ENCODE measurements at places on chromosomes 16 and 17. TPM values are rescaled to one million over a fixed set of nuclear protein-coding genes. Genes with fewer than 3 reads are reported as not detected.

VMO1 gene
- total RNA-seq = 2.8 TPM

ERBB2 gene
- 24.0 TPM for total RNA-seq

KDM8 gene
- 18.9 TPM for total RNA-seq

SMTNL2 gene
- total RNA-seq = 2.0 TPM

PRR29 gene
- total RNA-seq = 0.63 TPM

SLC5A10 gene
- not detected for total RNA-seq

TVP23A gene
- total RNA-seq = 19.6 TPM

NETO2 gene
- total RNA-seq = 17.6 TPM

FSCN2 gene
- total RNA-seq = 1.2 TPM

SCARF1 gene
- 6.9 TPM for total RNA-seq

DVL2 gene
- total RNA-seq = 52.0 TPM

NRN1L gene
- total RNA-seq = not detected

SLC13A2 gene
- 0.43 TPM for total RNA-seq

DNA sequence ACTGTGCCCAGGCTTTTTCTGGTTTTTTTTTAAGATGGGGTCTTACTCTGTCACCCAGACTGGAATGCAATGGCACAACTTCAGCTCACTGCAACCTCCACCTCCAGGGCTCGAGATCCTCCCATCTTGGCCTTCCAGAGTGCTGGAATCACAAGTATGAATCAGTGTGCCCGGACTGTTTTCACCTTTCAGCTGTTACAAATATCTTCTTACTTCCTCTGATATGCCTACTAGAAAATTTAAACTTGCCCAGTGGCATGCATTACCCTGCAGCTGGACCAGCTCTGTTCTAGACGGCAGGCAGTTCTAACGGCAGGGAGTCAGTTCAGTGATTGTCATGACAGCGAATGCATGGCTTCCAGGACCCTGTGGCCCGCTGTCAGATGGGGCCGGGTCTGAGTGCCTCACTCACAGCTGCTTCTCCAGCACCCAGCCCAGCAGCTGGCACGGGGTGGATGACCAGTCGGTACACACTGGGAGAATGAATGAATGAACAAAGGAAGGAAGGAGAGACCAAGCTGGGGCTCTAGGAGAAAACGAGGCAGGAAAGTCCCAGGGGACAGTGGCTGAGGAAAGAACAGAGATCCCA lies 28.0 kb upstream of the LITAF start:
- DNase-seq = no peak

- DNase-seq = no peak
Measured at GRCh38 chr16:53258809-53259208, 175.5 kb upstream of the RBL2 start.

DNA sequence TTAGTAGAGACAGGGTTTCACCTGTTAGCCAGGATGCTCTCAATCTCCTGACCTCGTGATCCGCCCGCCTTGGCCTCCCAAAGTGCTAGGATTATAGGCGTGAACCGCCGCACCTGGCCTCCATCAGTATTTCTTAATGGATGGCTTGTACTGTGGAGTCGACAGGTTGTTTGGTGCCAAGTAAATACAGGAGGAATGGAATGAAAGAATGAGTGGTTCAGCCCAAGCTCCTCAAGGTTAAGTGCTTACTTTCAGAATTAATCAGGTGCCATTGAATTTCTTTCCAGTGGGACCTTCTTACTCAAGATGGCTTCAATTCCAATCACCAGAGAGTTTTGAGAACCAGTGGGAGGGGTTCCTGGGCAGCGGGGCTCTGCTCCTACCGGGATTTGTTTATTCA lies 25.0 kb downstream of the ALOX15 start:
- DNase-seq = no peak

- no peak for DNase-seq
Measured at GRCh38 chr16:71501547-71501946, 12.4 kb upstream of the ZNF19 start.

- peak; percentile 48 for DNase-seq
Measured at GRCh38 chr16:7744546-7745264, 412.1 kb downstream of the RBFOX1 start.

- DNase-seq = no peak
Measured at GRCh38 chr17:78665952-78666920, 89.0 kb upstream of the DNAH17 start.

DNA sequence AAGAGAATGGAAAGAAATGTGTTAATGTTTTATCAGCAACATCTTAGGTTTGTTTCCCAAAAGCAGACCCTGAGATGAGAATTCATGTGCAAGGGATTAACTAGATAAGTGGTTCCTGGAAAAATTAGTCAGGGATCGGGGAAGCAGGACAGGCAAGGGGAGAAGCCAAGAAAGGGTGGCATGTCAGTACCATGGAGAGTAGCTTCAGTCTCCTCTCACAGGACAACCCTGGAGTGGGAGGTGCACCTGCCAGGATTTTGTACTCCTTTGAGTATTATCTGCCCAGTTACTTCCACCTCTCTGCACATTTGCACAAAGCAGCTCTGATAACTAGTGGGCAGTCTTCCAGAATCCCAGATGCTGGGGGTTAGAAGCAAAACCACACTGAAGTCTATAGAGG lies 117.0 kb downstream of the RGS9 start:
- no peak for DNase-seq

- DNase-seq = no peak
Measured at GRCh38 chr16:12516621-12517309, 286.9 kb downstream of the CPPED1 start.

DNA sequence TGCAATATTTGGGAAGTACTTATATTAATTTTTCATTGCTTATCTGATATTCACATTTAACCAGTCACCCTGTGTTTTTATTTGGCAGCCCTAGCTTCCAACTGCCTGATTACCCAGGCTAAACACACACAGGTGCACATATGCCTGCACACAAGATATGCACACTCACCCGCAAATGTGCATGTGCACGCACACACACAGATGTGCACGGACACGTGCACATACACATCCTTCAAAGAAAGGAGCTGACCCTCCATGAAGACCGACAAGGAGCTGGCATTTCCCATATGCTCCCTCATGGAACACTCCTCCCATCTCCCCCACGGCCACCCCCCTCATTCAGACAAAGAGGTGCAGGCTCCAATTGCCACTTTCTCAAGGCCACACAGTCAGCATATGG lies 242.2 kb downstream of the ENGASE start:
- DNase-seq = no peak

GRCh38 chr17:9002606-9003354 lies 18.5 kb upstream of the NTN1 start:
- no peak for DNase-seq

GRCh38 chr16:25108054-25108453 lies 3.5 kb upstream of the LCMT1 start:
- DNase-seq = no peak

DNA sequence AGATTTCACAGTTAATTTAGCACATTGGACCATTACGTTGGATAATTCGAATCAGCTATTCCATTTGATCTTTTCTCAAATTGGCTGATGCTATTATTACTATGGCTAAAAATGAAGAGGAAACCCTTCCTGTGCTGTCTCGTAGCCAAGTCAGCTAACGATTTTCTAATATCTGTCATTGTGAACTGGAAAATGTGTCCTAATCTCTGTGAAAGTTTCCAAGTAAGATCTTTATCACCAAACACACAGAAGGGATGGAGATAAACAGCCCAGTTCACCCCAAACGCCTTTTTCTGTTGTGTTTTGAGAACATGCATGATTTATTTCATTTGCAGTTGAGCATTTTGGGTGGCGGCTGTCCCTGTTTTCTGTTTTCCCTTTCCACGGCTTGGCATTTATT lies 312.8 kb downstream of the FOXL1 start:
- DNase-seq = no peak

DNA sequence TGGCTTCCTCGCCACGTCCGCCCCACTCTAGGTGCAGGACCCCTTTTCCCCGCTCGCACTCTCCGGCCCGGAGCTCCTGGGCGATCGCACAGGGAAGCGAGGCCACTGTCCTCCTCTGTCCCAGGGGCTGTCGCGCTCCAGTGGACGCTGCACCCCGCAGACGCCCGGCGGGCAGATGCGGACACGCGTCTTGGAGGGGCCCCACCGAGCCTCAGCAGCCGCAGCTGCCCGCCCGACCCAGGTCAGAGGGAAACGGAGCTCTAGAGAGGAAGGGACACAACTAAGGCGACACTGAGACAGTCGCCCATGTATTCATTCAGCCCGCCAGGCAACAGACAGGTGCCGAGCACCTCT lies 726 bp upstream of the SLC13A5 start:
- no peak for DNase-seq

GRCh38 chr16:886802-887731 lies 83.7 kb downstream of the LMF1 start:
- no peak for DNase-seq

DNA sequence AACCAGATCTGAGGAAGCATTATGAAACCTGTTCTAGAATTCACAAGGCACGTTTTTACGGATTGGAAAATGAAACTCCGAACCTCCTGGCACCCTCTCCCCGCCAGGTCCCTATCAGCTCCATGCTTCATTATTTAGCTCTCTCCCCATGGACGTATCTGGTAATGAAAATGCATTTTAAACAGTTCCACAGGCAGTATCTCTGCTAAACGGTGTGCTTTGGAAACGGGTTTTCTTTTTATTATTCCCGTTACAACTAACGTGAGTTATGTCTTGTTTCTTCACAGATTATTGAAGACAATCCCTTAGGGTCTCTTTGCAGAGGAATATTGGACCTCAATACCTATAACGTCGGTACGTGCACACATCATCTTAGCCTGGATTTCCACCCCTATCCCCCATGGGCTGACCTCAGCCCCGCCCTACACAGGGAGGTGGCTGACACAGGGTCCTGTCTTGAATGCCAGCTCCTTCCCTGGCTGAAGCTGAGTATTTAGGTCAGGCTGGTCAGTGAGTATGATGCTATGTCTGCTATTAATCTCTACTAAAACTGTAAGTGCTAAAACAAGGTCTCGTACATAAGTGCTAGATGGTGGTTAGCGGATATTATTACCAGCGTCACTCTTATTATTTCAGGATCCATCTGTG lies 82.9 kb downstream of the SDR42E1 start:
- no peak for DNase-seq

- DNase-seq = no peak
Measured at GRCh38 chr16:54968011-54968410, 37.3 kb downstream of the IRX5 start.

GRCh38 chr17:48162946-48163506 lies 55.5 kb downstream of the SNX11 start:
- DNase-seq = no peak

GRCh38 chr17:1237471-1237870 lies 32.8 kb upstream of the BHLHA9 start:
- DNase-seq = no peak

DNA sequence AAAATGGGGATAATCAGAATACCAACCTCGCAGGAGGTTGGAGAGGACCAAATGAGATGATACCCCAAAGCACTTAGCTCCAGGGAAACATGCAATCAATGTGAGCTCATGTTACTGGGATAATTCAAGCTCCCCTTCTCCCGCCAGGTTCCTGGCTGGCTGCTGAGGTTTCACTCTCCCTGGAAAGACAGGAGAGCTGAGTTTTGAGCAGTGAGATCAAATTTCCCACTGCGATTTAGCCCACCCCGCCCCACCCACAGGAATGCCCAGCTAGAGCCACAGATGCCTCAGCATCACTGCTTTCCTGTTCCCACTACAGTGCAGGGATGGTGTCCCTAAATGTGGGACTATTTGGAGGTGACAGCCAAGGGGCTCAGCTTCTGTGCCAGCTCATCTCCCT lies 56.7 kb downstream of the ZNF423 start:
- DNase-seq = no peak

DNA sequence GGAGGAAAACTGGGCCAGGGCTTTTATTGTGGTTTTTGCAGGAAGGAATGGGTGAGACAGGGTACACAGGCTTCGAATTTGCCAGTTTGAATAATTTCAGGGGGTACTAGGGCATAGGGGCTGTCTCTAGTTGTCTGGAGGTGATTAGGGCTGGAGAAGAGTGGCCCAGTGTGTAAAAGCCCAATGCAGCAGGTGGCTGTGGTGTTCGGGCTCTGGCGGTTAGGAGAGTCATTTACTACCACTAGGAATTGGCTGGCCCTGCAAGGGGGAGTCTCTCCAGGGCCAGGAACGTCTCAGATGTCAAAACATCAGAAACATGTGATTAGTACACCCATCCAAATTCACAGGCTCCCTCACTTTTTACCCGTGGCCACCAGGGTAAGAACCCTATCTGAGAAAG lies 50.3 kb downstream of the GINS3 start:
- DNase-seq = no peak

- DNase-seq = no peak
Measured at GRCh38 chr17:70327723-70328122, 158.4 kb downstream of the KCNJ2 start.

DNA sequence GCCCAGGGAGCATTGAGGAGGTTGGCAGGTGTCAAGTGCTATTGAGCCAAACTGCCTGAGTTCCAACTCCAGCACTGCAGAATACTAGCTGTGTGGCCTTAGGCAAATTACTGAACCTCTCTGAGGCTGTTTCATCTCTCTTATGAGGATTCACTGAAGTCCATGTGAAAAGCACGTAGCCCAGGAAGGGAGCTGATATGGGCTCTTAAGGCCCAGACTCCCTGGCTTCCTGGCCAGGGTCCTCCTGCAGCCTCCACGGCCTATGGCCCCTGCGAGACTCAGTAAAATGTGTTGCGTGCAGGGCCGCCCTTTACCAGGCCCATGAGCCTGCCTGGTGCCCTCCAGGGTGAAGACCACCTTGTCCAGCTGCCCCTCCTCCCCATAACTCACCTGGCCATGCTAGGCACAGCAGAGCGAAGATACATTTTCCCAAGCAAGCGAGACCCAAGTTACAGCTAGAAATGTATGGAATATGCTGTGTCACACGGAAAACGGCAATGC lies 133.7 kb upstream of the TNRC6C start:
- DNase-seq = no peak

GRCh38 chr17:16415031-16415924 lies at the start of gene TRPV2:
TRPV2 (plus strand) TSS chr17:16415571; CDS start chr17:16417669, 2,098 bp downstream.
- no peak for DNase-seq

DNA sequence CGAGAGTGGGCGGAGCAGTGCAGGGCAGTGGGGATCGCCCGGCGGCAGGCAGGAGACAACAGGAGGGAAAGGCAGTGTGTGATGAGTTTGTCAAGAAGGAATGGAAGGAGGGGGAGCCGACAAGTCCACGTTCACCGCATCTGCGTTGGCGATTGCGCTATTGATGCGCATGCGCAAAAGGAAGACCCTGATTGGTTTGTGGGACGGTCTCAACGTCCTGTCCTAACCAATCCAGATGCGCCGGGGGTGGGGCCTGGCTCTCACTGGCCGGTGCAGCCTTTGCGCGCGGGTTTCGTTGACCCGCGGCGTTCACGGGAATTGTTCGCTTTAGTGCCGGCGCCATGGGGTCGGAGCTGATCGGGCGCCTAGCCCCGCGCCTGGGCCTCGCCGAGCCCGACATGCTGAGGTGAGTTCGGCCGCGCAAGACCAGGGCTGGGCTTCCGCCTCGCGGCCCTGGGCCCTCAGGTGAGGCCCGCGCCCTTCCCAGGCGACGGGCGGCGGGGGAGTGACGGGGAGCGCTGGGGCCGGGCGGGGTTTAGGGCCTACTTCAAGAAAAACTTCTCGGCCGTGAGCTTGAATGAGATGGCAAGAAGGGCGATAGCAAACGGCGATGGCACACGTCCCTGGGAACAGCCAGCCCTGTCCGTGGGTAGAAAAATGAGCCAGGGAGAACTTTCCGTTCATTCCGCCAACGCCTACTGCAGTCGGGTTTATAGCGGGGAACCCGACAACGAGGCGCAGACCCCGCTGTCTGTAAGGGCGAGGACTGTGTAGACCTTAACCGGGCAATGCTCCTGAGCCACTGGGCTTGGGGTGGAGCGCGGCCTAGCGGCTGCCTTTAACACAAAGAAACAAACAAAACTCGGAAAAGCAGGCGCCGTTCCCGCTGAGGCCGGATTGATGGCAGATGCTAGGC lies at the start of gene ORC6:
ORC6 (plus strand) TSS at position 295 of the 916 bp plus-strand sequence; CDS start at position 342, 47 bp downstream.
- DNase-seq = peak; percentile 98

Data from dorsolateral prefrontal cortex (tissue), 122 donors.